ENCODE measurements at places on chromosomes 12 and 14.

GRCh38 chr14:66383771-66384170 lies 102.4 kb upstream of the CCDC196 start:
- no peak for DNase-seq

- DNase-seq, result no peak
These were observed 73.7 kb downstream of the PRIMA1 start for GRCh38 chr14:93714605-93715004.

DNA sequence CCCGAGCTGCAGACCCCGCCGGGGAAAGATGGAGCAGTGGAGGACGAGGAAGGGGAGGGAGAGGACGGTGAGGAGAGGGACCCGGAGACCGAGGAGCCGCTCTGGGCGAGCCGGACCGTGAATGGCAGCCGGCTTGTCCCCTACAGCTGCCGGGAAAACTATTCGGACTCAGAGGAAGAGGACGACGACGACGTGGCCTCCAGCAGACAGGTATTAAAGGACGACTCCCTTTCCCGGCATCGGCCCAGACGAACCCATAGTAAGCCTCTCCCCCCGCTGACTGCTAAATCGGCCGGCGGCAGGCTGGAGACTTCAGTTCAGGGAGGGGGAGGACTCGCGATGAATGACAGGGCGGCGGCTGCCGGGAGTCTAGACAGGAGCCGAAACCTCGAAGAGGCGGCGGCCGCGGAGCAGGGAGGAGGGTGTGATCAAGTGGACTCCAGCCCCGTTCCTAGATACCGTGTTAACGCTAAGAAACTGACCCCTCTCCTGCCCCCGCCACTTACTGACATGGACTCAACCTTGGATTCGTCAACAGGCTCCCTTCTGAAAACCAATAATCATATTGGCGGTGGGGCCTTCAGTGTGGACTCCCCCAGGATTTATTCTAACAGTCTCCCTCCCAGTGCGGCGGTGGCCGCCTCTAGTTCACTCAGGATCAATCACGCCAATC lies 962 bp downstream of the LEMD3 start:
- DNase-seq, result peak; percentile 51

- DNase-seq, result no peak
These were observed 80.0 kb upstream of the EGLN3 start for GRCh38 chr14:34030864-34031263.

- no peak for DNase-seq
These were observed 483.9 kb downstream of the AACS start for GRCh38 chr12:125549171-125549570.

DNA sequence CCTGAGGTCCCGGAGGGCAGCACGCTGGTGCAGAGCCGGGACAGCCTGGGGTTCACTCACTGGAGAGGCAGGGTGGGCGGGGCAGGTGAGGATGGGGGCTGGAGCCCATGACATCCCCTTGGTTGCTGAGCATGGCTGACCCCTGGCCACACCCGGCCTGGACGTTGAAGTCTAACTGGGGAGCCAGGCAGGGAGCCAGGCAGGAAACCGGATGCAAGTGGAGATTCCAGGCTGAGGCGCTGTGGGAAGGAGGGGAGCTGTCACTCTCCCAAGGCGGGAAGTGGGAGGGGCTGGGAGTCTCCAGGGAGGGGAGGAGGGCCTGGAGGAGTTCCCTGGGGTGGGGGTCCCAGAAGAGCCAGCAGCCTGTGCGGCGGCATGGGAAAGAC lies 7.7 kb upstream of the INF2 start:
- DNase-seq, result no peak

GRCh38 chr12:107320033-107320928 lies 226.9 kb upstream of the CRY1 start:
- peak; percentile 65 for DNase-seq

DNA sequence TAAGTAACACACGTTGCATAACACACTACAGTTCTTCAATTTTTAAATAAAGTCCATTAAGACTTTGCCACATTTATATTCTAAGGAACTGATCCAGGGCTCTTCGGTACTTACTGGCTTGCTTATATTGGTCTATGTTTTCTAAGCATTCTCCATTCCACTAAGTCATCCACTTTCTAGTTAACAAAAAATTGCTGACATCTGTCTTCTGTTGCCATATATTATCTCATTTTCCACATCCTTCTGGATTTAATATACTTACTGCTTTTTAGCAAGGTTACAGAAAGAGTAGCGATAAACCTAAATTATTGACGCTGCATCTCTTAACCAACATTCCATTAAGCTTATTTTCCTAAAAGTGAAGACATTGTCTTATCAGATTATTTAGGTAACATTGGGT lies 238.4 kb upstream of the LRIG3 start:
- no peak for DNase-seq

DNA sequence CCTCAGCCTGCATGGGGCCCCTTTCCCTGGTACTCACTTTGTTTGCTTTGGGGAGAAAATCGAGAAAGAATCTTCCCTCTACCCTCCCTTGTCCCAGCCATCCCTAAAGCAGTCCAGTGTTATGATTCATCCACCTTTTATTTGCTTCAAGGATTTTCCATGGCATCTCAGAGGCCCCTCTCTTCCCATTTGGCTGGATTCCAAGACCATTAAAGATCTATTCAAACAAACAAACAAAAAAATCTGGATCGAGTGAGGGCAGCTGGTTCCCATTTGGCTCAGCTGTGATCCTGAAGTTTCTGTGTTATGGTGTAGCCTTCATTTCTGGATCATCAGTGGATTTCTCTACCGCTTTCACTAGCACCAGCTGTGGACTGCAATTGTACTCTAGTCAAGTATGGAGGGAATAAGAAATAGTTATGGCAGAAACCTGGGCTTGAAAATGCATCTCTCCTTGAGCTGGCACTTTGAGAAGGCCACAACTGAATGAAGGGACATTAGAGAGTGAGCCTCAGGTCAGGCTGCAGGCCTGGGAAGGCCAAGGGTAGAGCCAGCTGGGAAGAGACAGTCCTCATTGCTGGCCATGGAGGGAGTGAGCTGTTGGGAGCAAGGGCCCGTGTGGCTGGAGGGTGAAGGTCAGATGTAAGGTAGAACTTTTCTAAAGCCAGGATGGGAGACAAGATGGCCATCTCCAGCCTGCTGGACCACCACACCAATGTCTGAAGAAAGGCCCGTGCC lies 13.7 kb downstream of the KRT71 start:
- DNase-seq, result no peak

- DNase-seq, result no peak
These were observed 342.6 kb downstream of the NOVA1 start for GRCh38 chr14:26255213-26255612.

DNA sequence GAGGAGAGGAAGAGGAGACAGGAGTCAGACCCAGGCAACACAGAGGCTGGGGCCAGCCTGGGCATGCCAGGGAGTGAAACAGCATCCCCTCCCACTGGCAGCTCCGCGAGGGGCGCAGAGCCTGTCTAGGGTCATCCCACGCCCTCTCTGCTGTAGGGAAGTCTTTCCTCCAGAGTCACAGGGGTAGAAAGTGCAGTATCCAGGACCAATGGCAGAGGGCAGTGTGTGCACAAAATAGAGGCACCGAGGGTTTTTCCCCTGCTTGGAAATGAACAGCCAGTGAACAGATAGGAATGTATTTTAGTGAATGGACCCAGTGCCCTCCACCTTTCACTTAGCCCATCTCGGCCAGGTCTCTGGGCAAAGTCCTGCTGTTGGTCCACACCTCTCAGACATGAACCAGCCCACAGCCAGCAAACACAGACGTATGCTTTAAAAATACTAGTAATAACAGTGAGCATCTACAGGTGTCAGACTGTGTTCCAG lies 9.4 kb upstream of the KRT74 start:
- peak; percentile 57 for DNase-seq

DNA sequence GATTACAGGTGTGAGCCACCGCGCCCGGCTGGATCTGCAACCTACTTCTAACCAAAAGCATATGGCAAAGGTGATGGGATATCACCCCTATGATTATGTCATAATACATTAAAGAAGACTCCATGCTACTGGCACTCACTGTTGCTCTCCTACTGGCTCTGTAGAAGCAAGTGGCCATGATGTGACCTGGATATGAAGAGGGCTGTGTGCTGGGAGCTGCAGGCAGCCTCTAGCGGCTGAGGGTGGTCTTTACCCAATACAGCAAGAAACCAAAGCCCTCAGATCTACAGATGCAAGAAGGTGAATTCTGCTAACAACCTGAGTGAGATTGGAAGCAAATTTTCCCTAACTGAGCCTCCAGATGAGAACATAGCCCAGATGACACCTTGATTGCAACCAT lies 34.2 kb upstream of the TRIM9 start:
- no peak for DNase-seq

- no peak for DNase-seq
These were observed 370.4 kb downstream of the ALG10 start for GRCh38 chr12:34392741-34393085.

DNA sequence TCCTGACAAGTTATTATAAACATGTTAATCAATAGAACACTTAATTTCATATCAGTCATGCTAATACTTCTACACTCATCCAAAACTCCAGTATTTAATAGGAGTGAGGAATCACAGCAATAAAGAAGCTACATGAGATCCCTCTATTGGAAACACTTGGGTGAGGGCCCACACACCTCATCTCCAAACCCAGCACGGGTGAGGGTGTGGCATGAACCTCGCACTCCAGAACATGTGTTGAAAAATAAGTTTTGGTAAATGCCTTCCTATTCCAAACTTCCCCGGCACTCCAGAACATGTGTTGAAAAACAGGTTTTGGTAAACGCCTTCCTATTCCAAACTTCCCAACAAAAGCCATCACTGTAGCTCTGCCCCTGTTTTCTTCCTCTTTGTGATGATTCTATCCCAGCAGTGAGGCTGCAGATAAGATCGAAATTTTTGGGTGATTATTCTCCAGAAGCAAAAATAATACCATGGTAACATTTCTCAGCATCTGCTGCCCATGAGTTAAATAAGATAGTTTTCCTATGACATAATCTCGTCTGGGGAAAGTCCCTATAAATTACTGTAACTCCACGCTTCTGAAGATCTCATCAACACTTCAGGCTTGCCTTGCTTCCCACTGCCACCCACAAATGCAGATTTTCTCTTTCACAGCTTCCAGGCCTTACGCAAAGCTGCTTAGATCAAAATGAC lies 24.4 kb upstream of the PTPRB start:
- no peak for DNase-seq

DNA sequence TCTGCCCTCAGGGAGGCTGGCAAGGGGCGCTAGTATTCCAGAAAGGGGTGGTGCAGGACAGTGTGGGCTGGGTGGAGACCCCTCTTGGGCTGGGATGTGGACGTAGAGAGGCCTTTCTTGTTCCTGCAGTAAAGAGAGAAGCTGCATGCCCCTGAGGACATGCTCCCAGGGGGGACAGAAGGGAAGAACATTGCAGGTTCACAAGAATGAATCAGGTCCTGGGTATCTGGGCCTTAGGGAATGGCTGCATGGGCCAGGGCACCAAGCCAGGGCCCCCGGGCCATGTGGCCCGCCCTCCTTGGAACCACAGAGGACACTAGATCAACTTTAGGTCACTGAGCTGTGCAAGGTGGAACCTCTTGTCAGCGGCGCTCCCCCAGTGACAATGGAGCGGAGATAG lies 51.8 kb downstream of the ZNF664 start:
- no peak for DNase-seq

GRCh38 chr12:54603173-54603814 lies 14.8 kb upstream of the PPP1R1A start:
- DNase-seq, result peak; percentile 62

DNA sequence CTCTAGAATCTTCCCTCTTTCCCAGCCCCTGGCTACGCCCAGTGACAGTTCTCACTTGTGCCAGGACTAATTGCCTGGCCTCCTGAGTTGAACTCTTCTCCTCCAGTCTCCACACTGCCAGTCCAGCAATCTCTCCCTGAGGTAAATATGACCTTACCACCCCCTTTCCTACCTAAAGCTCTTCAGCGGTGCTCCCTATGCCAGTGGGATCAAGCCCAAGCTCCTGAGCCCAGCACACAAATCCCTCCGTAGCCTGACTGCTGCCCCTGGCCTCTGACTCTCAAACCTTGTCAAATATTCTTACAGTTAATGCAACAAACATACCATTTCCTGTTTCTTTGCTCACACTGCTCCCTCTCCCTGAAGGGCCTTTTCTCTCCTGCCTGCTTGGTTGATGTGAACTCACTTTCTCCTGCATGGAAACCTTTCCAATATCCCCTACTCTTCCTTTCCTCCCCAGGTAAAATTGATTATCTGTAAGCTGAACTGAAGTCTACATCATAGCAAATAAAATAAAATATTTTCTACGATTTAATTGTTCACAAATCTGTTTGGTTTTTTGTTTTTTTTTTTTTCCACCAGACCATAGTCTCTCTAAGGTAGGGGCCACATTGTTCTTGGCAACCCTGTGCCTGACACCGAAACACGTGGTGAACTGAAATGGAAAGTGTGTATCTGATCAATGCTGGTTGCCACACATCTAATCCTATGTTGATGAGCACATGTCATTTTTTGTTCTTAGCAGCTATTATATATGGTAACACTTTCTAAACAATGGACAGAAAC lies 147.5 kb downstream of the SLC38A6 start:
- DNase-seq, result no peak

GRCh38 chr12:68506619-68507018 lies 104.1 kb upstream of the RAP1B start:
- DNase-seq, result no peak

- no peak for DNase-seq
These were observed 52.2 kb upstream of the CD163 start for GRCh38 chr12:7555752-7556151.

DNA sequence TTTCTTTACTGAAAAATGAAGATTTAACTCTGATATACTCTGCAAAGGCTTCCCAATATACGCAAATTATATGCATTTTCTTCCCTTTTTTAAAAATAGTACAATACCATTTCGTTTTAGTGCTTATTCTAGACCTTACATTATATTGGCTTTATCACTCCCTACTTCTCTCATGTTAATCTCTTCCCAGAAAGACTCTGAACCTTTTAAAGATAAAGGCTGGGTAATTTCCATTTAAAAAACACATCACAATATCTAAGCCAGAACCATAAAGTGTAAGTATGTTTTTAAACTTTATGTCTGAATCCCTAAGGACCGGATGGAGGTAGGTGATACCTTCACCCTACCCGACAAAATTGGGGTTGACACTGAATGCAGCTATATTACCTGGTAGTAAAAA lies 320.8 kb downstream of the DIO2 start:
- DNase-seq, result no peak

DNA sequence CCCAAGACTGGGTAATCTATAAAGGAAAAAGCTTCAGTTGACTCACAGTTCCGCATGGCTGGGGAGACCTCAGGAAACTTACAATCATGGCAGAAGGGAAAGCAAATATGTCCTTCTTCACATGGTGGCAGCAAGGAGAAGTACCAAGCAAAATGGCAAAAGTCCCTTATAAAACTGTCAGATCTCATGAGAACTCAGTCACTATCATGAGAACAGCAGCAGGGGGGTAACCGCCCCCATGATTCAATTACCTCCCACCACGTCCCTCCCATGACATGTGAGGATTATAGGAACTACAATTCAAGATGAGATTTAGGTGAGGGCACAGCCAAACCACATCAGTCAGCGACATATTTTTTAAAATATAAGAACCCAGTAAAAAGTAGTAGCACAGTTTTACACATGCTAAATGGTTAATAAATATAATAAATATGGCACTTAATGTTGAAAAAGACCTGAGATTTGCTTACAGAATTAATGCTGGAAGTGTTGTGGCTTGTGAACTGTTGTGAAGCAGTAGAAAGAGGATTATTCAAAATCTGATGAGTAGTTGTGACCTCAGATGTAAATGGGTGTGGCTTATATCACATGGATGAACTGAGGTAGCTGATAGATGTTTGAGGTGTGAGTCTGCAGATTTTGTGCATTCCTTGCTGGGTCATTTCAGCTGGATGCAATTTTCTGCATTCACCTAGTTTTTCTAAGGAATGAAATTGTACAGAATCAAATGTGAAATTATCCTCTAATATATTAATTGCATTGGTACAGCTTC lies 46.9 kb upstream of the CHPT1 start:
- no peak for DNase-seq

GRCh38 chr14:67195279-67195678 lies 6.0 kb downstream of the GARIN2 start:
- no peak for DNase-seq

Data from activated T-cell treated with anti-CD3 and anti-CD28 coated beads for 4 hours (primary cell).